ENCODE measurements at places on chromosomes 3 and 15.

DNA sequence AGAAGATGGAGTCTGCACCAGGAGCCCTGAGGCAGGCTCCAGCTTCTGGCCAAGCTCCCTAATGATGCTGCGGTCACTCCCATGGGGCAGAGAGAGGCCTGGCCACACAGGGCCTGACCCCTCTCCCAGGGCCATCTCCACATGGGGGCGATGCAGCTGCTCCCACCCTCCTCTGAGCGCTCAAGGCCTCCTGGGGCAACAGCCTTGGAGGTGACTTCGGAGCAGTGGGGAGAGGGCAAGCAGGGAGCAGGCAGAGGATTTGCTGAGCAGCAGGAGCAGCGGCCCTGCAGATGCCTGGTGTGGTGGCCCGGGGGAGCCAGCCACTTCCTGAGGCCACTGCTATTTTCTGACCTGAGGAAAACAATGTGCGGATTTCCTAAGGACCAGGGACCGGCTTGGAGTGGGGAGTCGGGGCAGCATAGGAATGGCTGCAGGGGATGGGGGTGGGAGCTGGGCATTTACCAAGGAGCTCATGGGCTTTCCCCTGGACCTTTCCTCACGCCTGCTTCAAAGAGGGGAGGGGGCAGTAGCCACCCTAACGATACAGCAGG lies 81.6 kb upstream of the RPL32 start:
- DNase-seq: no peak

GRCh38 chr15:86076468-86076867 lies 3.2 kb upstream of the AGBL1 start:
- no peak for DNase-seq

GRCh38 chr3:108287146-108287545 lies 9.2 kb upstream of the HHLA2 start:
- no peak for DNase-seq

GRCh38 chr3:49738067-49738713 lies 14.4 kb upstream of the GMPPB start:
- no peak for DNase-seq

GRCh38 chr3:100029689-100030088 lies 84.6 kb downstream of the FILIP1L start:
- no peak for DNase-seq

- DNase-seq: peak; percentile 42
Measured at GRCh38 chr15:44713006-44713966, 2.0 kb downstream of the B2M start.

GRCh38 chr3:52593103-52593502 lies 56.7 kb downstream of the UQCC5 start:
- DNase-seq: no peak

- no peak for DNase-seq
Measured at GRCh38 chr3:42492508-42493080, 9.8 kb upstream of the VIPR1 start.

- no peak for DNase-seq
Measured at GRCh38 chr3:107670986-107671385, 148.2 kb downstream of the BBX start.

DNA sequence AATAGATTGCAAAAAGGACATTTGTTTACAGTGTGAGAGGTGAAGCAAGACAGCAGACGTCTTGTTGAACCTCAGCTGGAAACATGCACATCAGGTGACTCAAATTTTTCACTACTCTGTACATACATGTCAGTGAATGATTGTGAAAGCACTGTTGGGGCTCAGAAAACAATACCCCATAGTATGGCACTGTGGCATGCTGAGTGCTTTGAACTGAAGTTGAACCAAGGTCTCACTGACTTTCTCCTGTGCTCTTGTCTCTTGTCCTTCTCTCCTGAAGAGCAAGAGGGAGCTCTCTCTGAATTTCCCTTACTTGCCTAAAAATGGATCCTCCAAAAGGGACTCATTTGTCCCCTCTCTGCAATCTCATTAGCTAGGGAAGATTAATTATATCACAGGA lies 24.5 kb upstream of the NEDD4 start:
- DNase-seq: peak; percentile 63

DNA sequence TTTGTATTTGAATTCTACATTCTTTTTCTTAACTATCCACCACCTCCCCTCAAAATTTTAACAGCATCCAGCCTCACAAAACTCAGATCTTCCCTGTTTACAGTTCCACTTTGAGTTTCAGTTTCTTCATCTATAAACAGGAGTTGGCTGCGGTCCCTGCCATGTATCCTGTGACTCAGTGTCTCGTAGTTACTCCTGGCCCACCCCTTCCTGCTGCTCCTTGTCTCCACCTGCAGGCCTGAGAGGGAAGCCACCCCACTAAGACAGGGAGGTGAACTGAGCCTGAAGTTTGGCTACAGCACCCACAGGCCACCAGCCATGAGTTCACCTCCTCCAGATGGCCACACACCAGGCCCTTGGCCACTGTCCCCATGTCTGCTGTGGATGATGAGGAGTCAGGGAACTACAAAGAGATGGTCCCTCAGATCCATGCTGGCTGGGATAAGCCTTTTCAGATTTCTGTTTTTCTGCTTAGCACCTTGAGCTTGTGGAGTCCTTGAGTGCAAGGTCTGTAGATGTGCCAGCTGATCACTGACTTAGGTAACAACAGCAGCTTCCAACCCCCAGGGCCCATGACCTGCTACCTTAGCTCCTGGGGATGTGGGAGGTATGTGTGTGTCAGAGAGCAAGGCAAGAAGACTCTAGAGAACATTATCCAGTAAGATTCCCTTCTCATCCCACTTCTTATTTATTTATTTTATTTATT lies 37.5 kb downstream of the CD86 start:
- DNase-seq: peak; percentile 55

DNA sequence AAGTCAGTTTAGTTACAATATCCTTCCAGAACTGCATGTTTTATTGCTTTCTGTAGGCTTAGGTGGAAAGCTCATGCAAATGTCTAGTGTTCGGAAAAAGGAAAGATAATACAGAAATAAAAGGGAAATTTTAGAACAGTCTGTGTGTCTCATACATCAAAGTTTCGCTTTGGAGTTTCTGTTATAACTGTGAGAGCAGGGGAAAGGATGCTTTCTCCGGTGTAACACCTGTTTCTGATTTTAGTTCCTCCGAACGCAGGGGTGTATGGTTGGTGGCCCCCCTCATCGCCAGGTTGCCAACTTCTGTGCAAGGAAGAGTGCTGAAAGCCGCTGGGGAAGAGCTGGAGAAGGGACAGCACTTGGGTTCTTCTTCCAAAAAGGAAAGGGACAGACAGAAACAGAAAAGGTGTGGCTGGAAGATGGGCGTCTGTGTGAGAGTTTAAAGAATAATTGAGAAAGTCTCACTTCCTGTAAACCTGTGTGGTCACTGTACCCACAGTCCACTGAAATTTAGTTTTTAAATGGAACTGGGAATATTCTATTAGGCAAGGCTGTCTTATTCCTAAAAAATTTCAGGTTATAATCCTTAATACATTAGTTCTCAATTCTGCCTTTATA lies 6.7 kb downstream of the P2RY12 start:
- no peak for DNase-seq

DNA sequence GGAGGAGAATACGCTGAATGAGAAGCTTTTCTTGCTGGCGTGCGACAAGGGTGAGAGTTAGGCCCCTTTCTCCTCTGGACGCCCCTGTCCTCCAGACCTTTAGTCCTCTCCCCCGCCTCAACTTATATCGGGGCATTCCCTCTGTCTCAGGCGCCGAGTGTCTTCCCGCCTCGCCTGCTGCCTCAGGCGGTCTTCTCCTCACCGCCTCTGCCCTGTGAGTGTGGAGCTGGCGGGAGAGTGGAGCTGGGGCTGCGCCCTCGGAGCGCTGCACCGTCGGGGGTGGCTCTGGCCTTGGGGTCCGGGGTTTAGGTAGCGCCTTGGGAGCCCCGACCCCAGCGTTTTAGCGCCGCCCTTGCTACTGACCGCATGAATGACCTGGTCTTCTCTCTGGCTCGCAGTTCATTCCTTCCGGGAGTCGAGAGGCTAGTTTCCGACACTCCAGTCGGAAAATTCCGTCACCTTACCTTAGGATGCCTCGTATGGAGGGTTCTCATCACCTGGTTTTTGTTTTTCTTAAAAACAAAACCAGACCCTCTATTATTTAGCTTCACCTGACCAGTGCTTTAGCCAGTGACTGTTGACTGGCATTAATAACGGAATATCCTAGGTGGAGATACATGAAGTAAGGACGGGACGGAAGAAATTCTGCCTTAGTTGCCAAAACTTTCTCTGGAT lies 985 bp downstream of the TRPC1 start:
- peak; percentile 38 for DNase-seq

DNA sequence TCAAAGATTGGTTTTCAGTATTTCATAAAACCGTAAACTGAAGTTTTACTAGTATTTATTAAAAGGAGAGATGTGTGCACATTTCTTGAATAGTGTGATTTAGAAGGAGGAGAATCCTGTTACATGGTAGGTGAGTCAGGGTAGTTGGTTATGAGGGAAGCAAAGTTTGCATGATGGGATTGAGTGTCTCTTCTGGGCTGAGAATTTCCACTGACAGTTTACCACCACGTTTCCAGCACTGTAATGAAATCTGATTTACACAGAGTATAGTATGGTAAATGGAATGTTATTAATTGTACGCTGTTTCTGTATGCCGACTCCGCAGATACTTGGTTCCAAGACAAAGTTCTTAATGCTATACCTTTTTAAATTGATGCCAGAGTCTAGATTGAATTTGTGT lies 1.6 kb downstream of the NECTIN3 start:
- DNase-seq: peak; percentile 61

DNA sequence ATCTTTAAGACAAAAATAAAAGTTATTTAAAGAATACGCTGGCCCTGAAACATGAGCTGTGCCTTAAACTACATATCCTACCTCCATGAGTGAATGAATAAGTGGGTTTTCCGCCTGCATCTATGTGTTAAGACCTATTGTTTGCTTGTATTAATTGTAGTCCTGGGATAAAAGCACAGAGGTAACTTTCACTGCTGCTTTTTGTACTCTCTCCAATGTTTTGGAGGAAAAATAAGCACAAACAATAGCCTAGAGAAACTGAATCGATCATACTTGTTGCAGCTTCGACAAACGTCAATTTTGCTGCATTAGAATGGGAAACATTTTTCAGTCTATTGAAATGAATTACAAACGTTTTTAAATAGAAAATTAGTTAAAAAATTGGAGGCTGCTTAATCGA lies 1.3 kb upstream of the CTNNB1 start:
- no peak for DNase-seq

DNA sequence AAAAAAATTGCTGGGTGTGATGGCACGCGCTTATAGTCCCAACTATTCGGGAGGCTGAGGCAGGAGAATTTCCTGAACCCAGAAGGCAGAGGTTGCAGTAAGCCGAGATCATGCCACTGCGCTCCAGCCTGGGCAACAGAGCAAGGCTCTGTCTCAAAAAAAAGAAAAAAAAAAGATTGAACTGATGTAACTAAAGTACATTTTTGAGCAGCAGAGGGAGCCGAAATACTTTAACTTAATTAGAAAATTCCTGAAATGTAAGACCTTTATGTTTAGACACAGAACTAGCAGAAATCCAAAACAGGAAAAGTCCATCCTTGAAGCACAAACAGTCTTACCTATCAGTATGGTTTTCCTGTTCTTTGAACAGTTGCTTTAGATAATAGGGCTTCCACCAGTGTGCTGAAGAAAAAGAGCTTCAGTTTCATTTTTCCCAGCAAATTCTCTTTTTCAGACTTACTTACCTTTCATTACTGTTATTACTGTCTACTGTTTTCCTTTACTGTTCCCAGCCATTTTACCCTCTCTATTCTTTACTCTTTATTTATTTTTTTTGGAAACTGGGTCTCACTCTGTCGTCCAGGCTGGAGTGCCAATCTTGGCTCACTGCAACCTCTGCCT lies 33.4 kb upstream of the ZNF609 start:
- DNase-seq: peak; percentile 53

GRCh38 chr15:99955181-99955525 lies 221.9 kb upstream of the LYSMD4 start:
- no peak for DNase-seq

GRCh38 chr3:98027085-98027446 lies 8.0 kb downstream of the GABRR3 start:
- no peak for DNase-seq

GRCh38 chr15:61759639-61760038 lies 300.6 kb downstream of the VPS13C start:
- DNase-seq: no peak

Data from amniotic epithelial cell (primary cell).